SIG-M5 (cell line): ENCODE measurements at places on chromosomes 3 and 15.

- DNase-seq: no peak
Observed at GRCh38 chr3:178597371-178597770, 61.1 kb downstream of the KCNMB2 start.

GRCh38 chr15:74585191-74585590 is 30.4 kb upstream of the CLK3 start:
- no peak for DNase-seq

GRCh38 chr15:51706926-51707608 is 25.8 kb downstream of the SCG3 start:
- no peak for DNase-seq

DNA sequence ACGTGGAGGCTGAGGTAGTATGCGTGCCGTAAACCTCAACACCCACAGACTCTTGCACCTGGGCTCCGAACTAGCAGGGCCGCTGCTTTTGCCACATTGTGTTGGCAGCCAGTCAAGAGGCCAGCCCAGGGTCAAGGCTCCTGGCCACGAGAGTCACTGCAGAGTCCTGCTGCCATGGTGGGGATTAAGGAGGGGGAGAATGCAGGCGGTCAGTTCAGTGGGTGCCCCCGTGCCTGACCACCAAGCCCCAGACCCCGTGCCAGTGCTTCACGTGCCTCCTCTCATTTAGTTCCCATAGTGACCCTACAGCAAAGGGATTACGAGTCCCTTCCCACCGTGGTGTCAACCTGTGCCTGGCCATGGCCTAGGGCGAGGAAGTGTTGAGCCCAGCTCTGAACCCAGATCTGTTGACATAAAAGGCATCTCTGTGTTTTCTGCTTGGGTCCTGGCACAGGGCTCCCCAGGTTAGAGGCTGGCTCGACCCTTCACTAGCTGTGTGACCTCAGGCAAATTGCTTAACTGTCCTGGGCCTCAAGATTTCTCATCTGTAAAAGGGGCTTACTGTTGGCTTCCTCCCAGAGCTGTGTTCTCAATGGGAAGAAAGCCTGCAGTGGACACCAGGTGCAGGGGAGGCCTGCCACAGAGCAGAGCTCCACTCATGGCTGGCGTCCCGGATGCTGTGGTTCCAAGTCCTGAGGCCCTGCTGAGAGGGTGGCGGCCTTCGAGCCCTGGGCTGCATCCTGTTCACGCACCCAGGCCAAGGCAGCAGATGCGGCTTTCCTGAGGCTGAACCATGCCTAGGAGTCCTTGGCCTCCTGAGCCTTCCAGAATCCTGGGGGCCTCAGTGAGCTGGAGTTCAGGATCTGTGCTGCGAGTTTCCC is 32.8 kb downstream of the FBLN2 start:
- no peak for DNase-seq

DNA sequence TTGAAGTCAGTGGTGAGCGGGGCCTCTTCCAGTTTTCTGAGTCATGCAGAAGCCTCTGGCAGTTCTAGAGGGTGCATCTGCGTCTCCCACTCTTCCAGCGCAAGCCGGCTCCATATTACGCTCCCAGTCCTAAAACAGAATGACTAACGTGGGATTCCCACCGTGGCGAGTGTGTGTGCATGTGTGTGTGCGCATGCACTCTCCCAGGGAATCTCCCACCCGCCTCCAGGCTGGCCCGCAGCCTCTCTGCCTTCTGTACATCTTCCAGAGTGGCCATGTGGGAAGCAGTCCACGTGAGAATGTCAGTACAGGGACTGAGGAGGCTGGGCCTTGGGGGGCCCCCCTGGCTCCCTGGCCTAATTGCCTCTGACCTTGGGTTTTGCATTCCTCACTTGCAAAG is 87.7 kb downstream of the LSM3 start:
- no peak for DNase-seq

GRCh38 chr3:53970661-53971060 is 79.0 kb upstream of the SELENOK start:
- no peak for DNase-seq

- no peak for DNase-seq
Observed at GRCh38 chr15:61871926-61872522, 188.2 kb downstream of the VPS13C start.

- DNase-seq: no peak
Observed at GRCh38 chr3:73719861-73720260, 95.1 kb upstream of the PDZRN3 start.

- no peak for DNase-seq
Observed at GRCh38 chr3:18393906-18394305, 31.2 kb downstream of the SATB1 start.

DNA sequence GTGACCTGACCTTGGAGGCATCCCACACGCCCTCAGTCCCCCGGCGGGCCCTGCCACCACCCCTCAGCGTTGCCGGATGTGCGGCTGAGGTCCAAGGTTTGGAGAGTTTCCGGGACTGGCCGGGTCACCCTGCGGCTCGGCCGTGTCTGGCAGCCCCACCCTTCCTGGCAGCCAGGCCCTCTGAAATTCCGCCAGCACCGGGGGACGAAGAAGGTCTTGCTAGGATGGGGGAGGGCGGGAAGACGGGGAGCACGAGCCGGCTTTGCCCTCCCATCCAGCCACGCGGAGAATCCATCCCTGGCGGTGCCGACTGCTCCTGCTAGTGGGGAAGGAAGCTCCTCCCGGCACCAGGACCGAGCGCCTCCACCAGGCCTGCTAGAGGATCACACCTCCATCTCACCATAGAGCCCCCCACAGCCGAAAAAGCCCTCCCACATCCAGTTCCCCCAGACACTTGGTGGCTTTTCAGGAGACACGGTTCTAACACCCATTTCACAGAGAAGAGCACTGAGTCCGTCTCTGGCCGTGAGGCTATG is 81.5 kb downstream of the CPN2 start:
- no peak for DNase-seq

- no peak for DNase-seq
Observed at GRCh38 chr3:122982216-122983185, 45.1 kb downstream of the SEMA5B start.

- no peak for DNase-seq
Observed at GRCh38 chr3:172324611-172325203, 123.5 kb downstream of the GHSR start.

- peak; percentile 77 for DNase-seq
Observed at GRCh38 chr3:127729556-127730056, 56.9 kb downstream of the ABTB1 start.

- no peak for DNase-seq
Observed at GRCh38 chr3:32500880-32501782, 1.5 kb downstream of the CMTM6 start.

- DNase-seq: no peak
Observed at GRCh38 chr3:59480486-59480995, 430.7 kb upstream of the CFAP20DC start.

GRCh38 chr15:64092075-64092820 is 1.4 kb downstream of the CIAO2A start:
- DNase-seq: no peak

DNA sequence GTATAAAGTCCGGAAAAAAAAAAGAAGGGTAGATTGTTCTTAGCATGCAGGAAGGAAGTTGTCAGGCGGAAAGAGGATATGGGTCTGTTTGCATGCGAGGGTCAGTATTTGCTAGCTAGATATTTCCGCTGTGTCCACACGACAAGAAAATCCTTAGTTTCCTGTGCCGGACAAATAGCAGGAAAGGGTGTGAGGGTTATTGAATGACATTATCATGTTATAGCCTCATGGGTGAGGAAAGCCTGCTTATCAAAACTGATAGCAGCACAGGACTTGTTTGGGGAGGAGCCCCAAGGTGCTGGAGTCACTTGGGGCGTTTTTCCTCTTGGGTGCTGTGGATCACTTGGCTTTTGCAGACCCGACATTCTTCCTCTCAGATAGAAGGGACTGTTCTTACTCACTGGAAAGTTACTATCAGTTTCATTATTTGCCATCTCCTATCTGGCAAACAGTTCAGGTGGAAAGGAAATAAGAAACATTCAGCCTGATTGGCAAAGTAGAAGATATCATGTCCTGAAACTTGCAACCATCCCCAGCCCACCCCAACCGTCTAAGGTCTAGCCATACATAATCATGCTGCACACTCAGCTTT is 127.2 kb upstream of the DPH6 start:
- no peak for DNase-seq
